SHP77 (cell line): ENCODE measurements at places on chromosomes 2 and 18.

DNA sequence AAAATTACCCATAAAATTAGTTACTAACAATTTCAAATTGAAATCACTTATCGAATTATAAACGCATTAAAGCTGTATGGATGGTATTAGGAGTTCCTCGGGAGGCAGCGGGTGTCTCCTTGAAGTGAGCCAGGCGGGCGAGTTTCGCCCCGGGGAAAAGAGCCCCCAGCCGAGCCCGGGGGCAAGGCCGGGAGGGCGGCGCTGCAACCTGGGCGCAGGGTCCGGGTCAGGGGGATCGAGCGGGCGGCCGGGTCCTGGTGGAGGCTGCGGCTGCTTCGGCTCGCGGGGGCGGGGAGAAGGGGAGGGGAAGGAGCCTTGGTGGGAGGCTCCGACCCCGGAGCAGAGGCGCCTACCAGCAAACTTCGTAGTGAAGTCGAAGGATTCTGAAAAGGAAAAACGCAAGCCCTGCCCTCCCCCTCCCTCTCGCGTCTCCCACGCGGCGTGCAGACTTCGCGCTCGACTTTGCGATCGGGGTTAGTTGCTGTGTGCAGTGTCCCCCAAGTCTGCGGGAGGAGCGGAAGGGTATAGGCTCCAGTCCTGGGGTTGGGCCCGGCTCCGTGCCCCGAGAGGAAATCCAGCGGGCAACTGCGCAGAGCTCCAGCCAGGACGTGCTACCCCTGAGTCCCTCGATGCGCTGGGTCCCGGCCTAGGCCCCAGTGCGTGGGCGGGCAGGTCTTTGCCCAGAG lies 140.8 kb downstream of the MEIS1 start:
- no peak for DNase-seq

- DNase-seq: no peak
These were observed 63.4 kb downstream of the BMP10 start for GRCh38 chr2:68807821-68808266.

- no peak for DNase-seq
These were observed 224.4 kb upstream of the CYRIA start for GRCh38 chr2:16890081-16890480.

- DNase-seq: no peak
These were observed 38.7 kb upstream of the SERTAD2 start for GRCh38 chr2:64692401-64692800.

- DNase-seq: no peak
These were observed 18.1 kb downstream of the KLHL14 start for GRCh38 chr18:32754508-32755263.
